ENCODE measurements at places on chromosomes 7 and 10.

- H3K36me3 ChIP-seq: peaks cover 5% of the 10 kb centered on the region
- H3K4me1 ChIP-seq: no peaks in the 10 kb centered on the region
- no peak for DNase-seq
- no peaks in the 10 kb centered on the region for H3K27me3 ChIP-seq
Observed at GRCh38 chr10:25024528-25024927, 8.1 kb downstream of the THNSL1 start.

DNA sequence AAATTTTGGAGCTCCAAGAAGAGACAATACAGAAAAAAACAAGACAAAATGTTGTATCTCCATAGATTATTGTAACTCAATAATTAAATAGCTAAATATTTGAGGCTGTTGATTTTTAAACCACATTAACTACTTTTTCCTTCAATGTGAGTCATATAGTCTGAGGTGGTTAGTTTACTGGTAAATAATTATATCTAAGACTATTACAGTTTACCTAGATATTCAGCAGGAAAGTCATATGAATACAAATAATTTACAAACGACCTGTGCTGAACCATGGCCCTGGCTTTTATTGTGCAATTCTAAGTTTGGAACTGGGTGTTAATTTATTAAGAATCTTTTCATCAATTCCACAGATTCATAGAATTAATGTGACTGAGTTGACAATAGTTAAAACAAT lies 22.2 kb downstream of the CREB5 start:
- no peak overlapping the region for H3K27ac ChIP-seq
- H3K36me3 ChIP-seq: no peaks in the 10 kb centered on the region
- H3K4me1 ChIP-seq: no peaks in the 10 kb centered on the region
- peaks cover 61% of the 10 kb centered on the region for H3K27me3 ChIP-seq

GRCh38 chr7:18053177-18053928 lies 25.7 kb upstream of the PRPS1L1 start:
- H3K4me3 ChIP-seq: no peak overlapping the region
- no peak for DNase-seq
- H3K4me1 ChIP-seq: no peaks in the 10 kb centered on the region
- H3K27ac ChIP-seq: no peak overlapping the region
- H3K36me3 ChIP-seq: no peaks in the 10 kb centered on the region

DNA sequence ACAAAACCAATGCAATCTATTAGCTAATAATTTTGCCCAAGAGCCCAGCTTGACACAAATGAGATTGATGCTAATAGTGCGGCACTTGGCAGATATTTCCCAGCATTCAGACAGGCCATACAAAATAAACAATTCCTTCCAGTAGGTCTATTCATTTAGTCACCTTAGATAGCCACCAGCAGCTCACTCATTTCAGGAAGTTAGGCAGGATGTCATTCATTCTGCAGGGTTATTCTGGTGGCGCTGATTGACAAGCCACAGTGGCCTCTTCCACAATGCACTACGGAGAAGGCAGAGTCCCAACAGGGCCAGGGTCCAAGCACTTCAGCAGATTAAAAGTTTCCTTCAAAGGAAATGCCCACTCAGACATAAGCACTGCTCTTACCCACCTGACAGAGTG lies 55.8 kb downstream of the PIK3AP1 start:
- no peaks in the 10 kb centered on the region for H3K4me1 ChIP-seq
- no peak for DNase-seq
- H3K27ac ChIP-seq: no peak overlapping the region
- H3K4me3 ChIP-seq: no peak overlapping the region
- no peaks in the 10 kb centered on the region for H3K27me3 ChIP-seq

- peaks cover 2% of the 10 kb centered on the region for H3K4me1 ChIP-seq
- DNase-seq: no peak
- no peak overlapping the region for H3K4me3 ChIP-seq
Observed at GRCh38 chr10:112721080-112721698, 228.9 kb upstream of the TCF7L2 start.

- DNase-seq: no peak
- H3K4me1 ChIP-seq: no peaks in the 10 kb centered on the region
- H3K36me3 ChIP-seq: no peaks in the 10 kb centered on the region
- H3K4me3 ChIP-seq: no peak overlapping the region
- no peak overlapping the region for H3K27ac ChIP-seq
- H3K27me3 ChIP-seq: peaks cover 9% of the 10 kb centered on the region
Observed at GRCh38 chr7:22480523-22481075, 19.4 kb downstream of the STEAP1B start.

DNA sequence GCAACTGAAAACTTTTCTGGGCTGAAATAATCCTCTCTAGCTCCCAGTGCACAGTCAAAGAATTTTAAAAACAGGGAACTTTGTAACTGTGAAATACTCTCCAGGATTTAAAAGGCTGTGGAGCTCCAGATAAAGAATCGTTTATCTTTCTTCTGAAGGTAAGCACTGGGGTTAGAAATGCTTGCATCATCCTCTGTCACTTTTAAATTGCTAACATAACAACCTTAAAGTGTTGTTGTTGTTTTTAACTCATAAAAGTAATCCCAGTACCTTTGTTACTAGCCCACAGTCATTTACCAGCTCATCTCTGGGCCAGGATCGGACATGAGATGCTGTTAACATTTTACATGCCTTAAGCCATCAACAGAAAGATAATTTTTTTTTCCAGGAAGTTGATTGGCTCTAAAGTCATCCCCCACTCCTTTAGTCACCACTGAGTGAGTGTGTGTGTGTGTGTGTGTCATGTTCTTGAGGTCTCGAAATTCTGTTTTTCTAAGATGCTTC lies at the start of gene SLC39A12:
TSS of gene SLC39A12 (plus strand) at position 51 of the 504 bp plus-strand sequence. CDS start 1,359 bp downstream, outside the sequence.
- no peaks in the 10 kb centered on the region for H3K36me3 ChIP-seq
- H3K27me3 ChIP-seq: peaks cover 6% of the 10 kb centered on the region
- H3K4me1 ChIP-seq: no peaks in the 10 kb centered on the region
- no peak within 1 kb of the TSS for H3K27ac ChIP-seq
